ENCODE measurements at places on chromosomes 6 and 20.

DNA sequence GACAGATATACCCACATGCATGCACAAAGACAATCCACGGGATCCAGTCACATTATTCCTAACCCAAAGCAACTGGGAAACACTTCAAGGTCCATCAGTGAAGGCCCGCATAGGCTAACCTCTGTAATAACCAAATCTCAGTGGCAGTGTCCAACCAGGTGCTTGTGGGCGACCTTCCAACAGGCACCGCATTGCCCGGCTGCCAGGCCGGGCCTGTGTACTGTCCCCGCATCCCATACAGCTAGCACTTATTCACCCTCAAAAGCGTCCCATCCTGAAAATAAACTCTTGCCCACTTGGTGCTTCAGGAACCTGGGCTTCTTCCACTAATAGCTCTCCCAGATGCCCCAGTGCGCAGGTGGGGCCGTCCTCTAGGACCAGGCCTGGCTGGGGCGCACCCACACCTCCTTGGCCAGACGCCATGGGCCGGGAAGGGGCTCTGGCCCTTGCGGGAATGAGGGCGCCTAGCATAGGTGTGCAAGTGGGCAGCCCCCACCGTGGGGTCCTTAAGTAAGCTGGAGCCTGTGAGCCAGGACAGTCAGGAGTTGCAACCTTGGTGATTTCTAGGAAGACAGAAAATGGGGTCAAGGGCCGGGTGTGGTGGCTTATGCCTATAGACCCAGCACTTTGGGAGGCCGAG is 1.1 kb upstream of the ENTPD6 start:
- no peak for DNase-seq

DNA sequence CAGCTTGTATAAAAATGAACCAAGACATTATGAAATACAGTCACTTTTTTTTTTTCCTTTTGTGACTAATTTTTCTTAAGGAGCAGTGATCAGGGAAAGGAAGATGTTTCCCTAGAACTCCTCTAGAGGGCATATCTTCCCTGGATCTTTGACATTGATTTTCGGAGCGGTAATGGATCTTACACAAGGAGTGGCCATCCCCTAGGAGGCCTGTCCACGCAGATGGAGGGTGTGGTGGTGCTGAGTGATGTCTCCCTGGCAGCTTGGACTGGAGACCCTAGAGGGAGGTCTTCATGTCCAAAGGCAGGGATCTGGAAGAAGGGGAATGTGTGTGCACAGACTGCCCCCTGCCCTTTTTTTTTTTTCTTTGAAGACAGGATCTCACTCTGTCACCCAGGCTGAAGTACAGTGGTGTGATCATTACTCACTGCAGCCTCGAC is 7.0 kb upstream of the KIFC1 start:
- peak; percentile 48 for DNase-seq

- peak; percentile 33 for DNase-seq
Measured at GRCh38 chr20:61166324-61166723, 85.7 kb upstream of the CDH4 start.

DNA sequence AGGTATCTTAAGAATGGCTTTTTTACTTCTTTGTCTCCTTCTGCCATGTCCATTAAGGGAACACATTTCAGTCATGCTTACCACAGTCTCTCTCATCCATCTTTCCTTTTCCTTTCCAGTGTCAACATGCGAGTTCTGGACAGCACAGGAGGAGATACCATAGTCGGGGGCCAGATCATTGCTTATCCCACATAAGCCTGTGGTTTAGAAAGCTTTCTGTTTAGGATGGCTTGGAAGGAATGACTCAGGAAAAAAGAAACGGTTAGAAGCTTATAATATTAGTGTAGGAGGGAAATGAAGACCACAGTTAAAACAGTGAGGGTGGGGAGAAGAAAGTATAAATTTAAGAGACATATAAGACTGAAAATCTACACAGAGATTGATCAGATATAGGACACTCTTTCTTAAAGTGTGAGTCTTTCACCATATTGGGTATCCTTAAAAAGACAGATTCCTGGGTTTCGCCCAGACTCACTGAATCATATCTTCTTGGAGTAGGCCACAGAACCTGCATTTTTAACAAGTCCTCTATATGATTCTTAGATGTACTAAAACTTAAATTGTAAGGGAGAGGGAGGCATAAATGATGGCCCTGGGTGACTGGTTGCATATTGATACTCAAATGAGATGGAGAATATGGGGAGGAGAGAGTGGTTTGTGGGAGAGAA is 36.1 kb downstream of the DSE start:
- no peak for DNase-seq

GRCh38 chr20:10508060-10508459 is 73.0 kb downstream of the SLX4IP start:
- peak; percentile 7 for DNase-seq

Measured in GM04503 (cell line).